ENCODE measurements at places on chromosomes 16 and 17. TPM values are rescaled to one million over a fixed set of nuclear protein-coding genes. Genes with fewer than 3 reads are reported as not detected.

CD300E gene
- not detected for total RNA-seq

EVPLL gene
- total RNA-seq: not detected

TBC1D3 gene
- total RNA-seq: 2.6 TPM

UBE2G1 gene
- total RNA-seq: 83.0 TPM

MT1M gene
- not detected for total RNA-seq

POLR3E gene
- total RNA-seq: 88.0 TPM

LGALS3BP gene
- total RNA-seq: 162 TPM

LDHD gene
- not detected for total RNA-seq

C16orf74 gene
- 0.23 TPM for total RNA-seq
